Hematopoietic multipotent progenitor cell treated with erythropoietin and hydrocortisone succinate and interleukin-3 and kit ligand, for 8 days (in vitro differentiated cells): ENCODE measurements at places on chromosomes 3 and 15.

DNA sequence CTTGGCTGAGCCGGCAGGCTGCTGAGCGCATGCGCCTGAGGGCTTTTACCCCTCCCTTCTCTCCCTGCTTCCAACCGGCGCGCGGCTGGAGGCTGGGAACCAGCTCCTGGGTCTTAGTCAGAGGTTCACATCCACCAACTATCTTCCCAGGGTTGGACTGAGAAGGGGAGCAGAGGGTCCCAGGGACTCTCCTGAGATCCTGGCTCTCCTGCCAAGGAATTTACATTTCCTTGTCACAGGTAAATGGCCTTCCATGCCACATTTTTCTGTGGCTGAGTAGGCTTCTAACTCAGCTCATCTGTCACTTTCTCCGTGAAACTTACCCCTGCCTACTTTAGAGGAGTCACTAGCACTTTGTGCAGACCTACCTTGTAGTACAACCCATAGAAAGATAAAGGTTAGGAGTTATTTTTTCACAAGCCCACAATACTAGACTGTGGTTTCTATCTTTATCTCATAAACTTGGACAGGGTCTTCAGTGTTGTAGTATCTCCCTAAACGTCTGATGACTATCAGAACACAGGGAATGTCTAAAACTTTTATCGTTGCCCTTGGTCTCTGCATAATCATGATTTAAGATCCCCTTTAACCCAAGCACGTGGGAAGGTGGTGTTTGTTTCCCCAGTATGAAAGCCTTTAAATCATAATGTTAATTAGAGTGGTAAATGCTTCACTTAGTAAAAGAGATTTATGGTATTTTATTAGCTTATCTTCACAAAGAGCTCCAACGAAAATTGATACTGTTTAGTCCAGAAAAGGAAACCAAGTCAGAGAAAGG is 638 bp upstream of the TBC1D5 start:
- DNase-seq: no peak

- no peak for DNase-seq
Measured at GRCh38 chr3:174541708-174542315, 317.3 kb upstream of the NAALADL2 start.

DNA sequence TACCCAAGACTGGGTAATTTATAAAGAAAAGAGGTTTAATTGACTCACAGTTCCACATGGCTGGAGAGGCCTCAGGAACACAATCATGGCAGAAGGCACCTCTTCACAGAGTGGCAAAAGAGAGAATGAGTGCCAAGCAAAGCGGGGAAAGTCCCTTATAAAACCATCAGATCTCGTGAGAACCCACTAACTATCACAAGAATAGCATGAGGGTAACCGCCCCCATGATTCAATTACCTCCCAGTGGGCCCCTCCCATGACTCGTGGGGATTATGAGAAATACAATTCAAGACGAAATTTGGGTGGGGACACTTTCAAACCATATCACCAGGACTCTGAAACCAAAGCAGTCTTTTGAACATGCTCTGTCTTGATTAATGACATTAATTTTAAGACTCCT is 7.0 kb downstream of the RTP3 start:
- peak; percentile 81 for DNase-seq

DNA sequence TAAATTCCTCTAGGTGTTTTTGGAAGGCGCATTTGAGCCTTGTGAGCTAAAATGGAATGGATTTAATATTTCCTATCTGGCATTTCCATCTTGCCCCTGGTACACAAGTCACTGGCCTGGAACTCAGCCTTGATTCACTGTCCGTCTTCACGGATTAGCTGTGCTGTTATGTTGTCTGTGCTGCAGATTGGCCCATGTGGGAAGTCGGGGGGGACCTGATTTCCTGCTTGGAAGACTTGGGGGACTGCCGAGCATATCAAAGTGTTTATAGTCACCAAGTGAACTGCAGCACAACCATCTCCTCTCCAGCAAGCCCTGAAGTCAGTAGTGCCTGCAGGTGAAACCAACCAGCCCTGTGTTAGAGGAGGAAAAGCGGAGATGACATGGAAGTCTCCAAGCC is 12.2 kb downstream of the GHRL start:
- DNase-seq: no peak

- no peak for DNase-seq
Measured at GRCh38 chr3:120848503-120848902, 59.5 kb upstream of the STXBP5L start.

- no peak for DNase-seq
Measured at GRCh38 chr15:85482894-85483293, 102.5 kb downstream of the AKAP13 start.

GRCh38 chr15:78263907-78264303 is 457 bp upstream of the DNAJA4 start:
- peak; percentile 64 for DNase-seq

DNA sequence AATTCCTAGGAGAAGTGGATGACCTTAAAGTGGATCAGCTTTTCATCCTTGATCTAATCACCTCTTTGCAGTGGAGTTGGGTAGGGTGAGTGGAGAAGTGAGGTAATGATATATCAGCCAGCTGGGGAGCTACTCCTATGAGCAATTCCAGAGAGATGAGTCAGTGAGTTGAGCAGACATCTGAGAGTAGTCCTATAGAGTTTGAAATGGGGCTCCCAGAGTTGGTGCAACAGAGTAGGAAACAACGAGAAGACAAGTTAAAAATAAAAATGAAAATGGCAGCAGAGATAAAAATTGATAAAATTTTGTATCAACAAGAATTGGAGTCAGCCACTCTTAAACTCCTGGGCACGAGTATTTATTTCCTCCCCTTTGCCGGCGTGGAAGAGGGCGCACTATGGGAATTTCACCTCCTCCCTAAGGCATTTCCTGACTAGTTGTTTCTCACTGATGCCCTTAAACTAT is 150.8 kb upstream of the DPH6 start:
- DNase-seq: no peak

GRCh38 chr3:53044711-53045517 is 959 bp downstream of the SFMBT1 start:
- DNase-seq: peak; percentile 52

DNA sequence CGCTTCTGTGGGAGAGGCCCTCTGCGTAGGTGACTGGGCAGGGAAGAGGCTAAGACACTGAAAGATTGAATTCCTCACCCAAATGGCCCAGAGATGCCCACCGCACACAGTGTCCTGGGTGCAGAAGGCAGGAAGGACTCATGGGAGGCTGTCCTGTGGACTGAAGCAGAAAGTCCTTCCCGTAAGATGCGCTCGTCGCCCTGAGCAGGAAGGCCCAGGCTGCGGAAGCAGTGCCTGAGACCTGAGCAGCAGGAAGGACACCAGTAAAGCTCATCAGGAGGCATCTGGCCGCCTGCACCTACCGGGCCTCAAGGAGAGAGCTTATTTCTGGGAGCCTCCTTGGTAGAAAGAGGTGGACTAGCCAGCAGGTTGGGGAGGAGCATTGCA is 3.3 kb downstream of the PAK6 start:
- no peak for DNase-seq

DNA sequence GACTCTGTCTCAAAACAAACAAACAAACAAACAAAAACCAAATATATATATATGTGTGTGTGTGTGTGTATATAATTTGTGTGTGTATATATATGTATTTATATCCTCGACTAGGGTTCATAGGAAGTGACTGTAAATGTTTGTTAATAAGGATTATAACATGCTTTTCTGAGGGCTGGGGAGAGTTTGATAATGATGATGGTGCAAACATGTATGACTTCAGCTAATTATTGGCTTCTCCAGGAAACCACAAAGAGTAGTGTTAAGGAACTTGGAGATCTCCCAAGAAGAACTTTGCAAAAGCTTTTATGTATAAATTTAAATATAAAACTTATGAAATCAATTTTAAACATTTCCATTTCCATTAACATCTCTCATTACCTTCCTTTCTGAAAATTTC is 3.9 kb upstream of the OPA1 start:
- no peak for DNase-seq

DNA sequence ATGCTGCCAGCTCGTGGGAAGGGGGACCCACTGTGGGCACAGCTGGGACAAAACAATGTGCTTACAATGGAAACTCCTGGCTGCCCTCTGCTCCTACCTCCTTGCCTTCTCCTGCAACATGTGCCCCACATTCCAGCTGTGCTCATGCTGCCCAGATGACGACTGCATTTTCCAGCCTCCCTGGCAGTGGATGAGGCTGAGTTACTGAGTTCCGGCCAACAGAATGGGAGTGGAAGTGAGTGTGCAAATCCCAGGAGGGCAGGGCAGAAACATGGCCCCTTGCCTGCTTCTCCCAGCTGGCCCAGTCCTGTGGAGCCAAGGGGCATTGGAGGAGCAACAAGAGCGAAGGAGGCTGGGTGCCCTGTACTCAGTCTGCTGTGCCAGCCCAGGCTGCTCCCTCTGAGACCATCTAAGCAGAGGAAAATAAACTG is 17.1 kb downstream of the KLF15 start:
- no peak for DNase-seq

DNA sequence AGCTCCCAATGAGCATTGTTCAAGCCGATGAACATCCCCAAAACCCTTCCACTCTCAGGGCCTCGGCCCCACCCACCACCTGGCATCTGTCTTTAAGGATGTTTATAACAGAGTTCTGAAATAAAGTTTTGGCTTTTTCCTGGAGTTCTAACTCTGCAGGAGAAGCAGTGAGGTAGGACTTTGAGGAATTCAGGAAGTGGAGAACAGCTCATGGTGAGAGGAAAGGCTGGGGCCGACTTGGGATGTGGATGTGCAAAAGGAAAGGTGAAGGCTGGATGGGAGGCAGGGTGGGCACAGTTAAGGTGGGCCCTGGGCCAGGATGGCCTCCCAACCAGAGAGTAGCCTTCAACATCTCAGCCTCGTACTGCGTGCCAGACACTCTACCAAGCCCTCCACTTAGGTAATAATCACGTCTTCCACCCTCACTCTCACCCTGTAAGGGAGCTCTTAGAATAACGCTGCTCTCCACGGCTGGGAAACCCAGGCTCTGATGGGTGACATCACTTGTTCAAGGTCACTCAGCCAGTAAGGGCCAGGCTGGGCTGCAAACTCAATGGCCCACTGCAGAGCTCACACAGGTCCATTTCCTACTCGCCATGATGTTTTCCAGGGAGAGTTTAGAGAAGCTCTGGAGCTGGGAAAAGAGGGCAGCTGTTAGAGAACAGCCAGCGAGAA is 28.5 kb downstream of the LIPC start:
- DNase-seq: no peak

DNA sequence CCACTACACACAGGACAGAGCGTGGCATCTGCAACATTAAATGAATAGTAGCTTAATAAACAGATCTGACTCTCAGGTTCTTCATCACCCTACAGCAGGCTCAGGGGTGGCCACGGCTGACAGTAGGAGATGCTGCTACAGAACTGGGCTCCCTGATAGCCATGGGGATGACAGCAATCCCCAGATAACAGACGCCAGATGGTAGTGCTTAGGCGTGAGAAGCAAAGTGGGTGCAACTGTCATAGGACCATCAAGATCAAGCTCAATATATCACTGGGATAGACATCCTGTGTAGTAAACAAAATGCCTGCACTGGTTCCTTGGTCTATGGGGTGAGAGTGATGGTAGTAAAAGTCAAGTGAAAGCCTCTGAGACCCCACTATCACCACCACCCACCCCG is 2.6 kb upstream of the TPRA1 start:
- peak; percentile 92 for DNase-seq

DNA sequence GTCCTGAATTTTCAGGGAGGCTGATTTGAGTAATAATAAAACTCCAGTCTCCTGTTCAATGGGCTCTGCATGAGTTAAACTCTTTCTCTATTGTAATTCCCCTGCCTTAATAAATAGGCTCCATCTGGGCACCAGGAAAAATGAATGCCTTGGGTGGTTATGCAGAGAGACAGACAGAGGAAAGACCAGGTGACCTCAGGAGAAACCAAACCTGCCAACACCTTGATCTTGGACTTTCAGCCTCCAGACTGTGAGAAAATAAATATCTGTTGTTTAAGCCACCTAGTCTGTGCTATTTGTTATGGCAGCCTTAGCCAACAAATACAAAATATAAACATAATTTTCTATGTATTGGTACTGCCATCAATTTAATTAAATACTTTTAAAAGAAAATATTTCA is 64.8 kb upstream of the RAP2B start:
- no peak for DNase-seq
